Stomach (tissue), 19 donors: ENCODE measurements at places on chromosomes 7 and 10. TPM values are rescaled to one million over a fixed set of nuclear protein-coding genes. Genes with fewer than 3 reads are reported as not detected.
A peak's percentile ranks its signal among the peaks of the same experiment; 100 is the strongest.

CYP2W1 gene
- not detected for total RNA-seq

GHRHR gene
- not detected for total RNA-seq

NPTX2 gene
- 1.4 TPM for total RNA-seq

GCK gene
- not detected for total RNA-seq

CALN1 gene
- total RNA-seq: 51.9 TPM

PI4K2A gene
- 13.6 TPM for total RNA-seq

HOXA5 gene
- 53.1 TPM for total RNA-seq

IGFBP1 gene
- total RNA-seq: not detected

DUS4L gene
- total RNA-seq: 10.3 TPM

DNA sequence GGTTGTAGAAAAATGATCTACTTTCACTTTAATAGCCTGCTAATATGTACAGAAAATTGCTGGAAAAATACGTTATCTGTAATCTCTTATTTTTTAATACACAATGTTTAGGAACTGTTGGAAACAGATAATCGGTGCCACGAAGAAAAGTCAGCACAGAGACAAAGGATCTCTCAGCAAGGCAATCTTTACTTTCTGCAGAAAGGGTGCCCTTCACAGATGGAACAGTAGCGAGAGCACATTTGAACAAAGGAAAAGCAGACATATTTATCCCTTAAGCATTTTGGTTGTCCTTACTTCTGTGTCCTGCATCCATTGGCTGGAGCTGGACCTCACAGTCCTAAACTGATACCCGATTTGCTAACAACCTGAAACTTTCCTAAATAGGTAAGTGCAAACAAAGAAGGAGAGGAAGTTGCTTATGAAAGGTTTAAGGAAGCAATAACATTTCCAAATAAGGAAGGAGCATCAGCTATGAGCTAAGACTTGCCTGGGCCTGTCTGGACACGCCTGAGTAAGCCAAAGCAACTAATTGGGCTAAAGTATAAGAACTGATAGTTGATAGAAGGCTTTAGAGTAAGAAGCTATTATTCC is 640.0 kb downstream of the SH2D4B start:
- no peak overlapping the region for H3K27ac ChIP-seq
- H3K4me3 ChIP-seq: no peak overlapping the region
- H3K4me1 ChIP-seq: no peaks in the 10 kb centered on the region
- DNase-seq: no peak

GRCh38 chr10:80173466-80173865 is 31.9 kb downstream of the ANXA11 start:
- peak overlapping the region; percentile 61 for H3K27ac ChIP-seq
- peaks cover 54% of the 10 kb centered on the region for H3K4me1 ChIP-seq
- no peaks in the 10 kb centered on the region for H3K27me3 ChIP-seq
- H3K4me3 ChIP-seq: no peak overlapping the region
- H3K36me3 ChIP-seq: peaks cover 43% of the 10 kb centered on the region
- no peak for DNase-seq

GRCh38 chr10:1754506-1755153 is 17.3 kb upstream of the ADARB2 start:
- no peak overlapping the region for H3K27ac ChIP-seq
- H3K4me3 ChIP-seq: no peak overlapping the region
- H3K27me3 ChIP-seq: peaks cover 12% of the 10 kb centered on the region
- H3K36me3 ChIP-seq: no peaks in the 10 kb centered on the region

DNA sequence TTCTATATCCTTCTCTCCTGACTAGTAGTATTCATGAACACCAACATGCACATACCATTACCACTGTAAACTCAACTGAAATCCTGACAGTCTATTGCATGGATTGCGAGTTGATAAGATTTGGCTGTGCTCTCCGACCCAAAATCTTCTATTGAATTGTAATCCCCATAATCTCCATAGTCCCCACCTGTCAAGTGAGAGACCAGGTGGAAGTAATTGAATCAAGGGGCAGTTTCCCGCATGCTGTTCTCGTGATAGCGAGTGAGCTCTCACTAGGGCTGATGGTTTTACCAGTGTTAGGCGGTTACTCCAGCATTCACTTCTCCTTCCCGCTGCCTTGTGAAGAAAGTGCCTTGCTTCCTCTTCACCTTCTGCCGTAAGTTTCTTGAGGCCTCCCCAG is 261.8 kb downstream of the PHF14 start:
- no peaks in the 10 kb centered on the region for H3K27me3 ChIP-seq
- no peak overlapping the region for H3K27ac ChIP-seq
- peaks cover 25% of the 10 kb centered on the region for H3K4me1 ChIP-seq
- no peak overlapping the region for H3K4me3 ChIP-seq
- H3K36me3 ChIP-seq: no peaks in the 10 kb centered on the region
- DNase-seq: no peak

DNA sequence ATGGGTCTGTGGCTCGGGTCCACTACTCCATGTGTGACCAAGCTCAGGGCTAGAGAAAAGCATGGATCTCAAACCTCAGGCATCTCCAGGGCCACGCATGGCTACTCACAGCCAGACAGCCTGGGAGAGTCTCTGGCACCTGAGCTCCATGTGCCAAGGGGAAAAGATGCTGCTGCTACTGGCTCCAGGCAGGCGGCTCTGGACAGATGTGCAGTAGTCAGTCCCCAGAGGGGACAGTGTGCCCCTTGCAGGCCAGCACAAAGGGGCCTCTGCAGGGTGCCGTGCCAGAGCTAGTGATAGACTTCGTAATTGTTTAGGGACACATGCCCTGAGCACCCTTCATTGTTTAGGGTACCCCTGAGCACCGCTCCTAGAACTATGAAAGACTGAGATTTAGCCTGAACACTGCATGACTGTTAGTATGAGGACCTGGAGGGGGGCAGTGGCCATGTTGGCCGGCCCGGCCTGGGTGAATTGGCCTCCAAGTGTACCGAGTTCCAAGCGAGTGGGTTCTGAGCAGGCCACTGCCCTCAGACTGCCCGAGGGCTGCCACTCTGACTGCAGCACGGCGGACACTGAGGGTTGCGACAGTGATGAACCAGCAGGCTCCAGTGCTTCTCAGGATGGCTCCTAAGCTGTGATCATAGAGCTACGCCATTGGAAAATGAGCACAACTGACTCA is 80.7 kb downstream of the TCERG1L start:
- no peaks in the 10 kb centered on the region for H3K36me3 ChIP-seq
- no peak overlapping the region for H3K4me3 ChIP-seq
- H3K4me1 ChIP-seq: no peaks in the 10 kb centered on the region
- no peak overlapping the region for H3K27ac ChIP-seq
- no peak for DNase-seq
- H3K27me3 ChIP-seq: no peaks in the 10 kb centered on the region

GRCh38 chr7:158445421-158446175 is 142.0 kb downstream of the PTPRN2 start:
- H3K4me3 ChIP-seq: no peak overlapping the region
- no peak for DNase-seq
- no peak overlapping the region for H3K27ac ChIP-seq
- H3K4me1 ChIP-seq: peaks cover 6% of the 10 kb centered on the region

- H3K36me3 ChIP-seq: peaks cover 45% of the 10 kb centered on the region
- peak overlapping the region; percentile 82 for H3K27ac ChIP-seq
- H3K27me3 ChIP-seq: no peaks in the 10 kb centered on the region
- peaks cover 12% of the 10 kb centered on the region for H3K4me1 ChIP-seq
Observed at GRCh38 chr7:74379938-74380337, 73.8 kb upstream of the GTF2IRD1 start.

GRCh38 chr10:571688-572451 is 117.6 kb downstream of the DIP2C start:
- H3K4me1 ChIP-seq: peaks cover 48% of the 10 kb centered on the region
- no peak overlapping the region for H3K4me3 ChIP-seq
- no peak for DNase-seq
- no peaks in the 10 kb centered on the region for H3K27me3 ChIP-seq

- no peaks in the 10 kb centered on the region for H3K27me3 ChIP-seq
- no peak overlapping the region for H3K27ac ChIP-seq
- H3K4me3 ChIP-seq: no peak overlapping the region
- H3K36me3 ChIP-seq: no peaks in the 10 kb centered on the region
Observed at GRCh38 chr10:76651154-76651553, 986.5 kb downstream of the KCNMA1 start.

DNA sequence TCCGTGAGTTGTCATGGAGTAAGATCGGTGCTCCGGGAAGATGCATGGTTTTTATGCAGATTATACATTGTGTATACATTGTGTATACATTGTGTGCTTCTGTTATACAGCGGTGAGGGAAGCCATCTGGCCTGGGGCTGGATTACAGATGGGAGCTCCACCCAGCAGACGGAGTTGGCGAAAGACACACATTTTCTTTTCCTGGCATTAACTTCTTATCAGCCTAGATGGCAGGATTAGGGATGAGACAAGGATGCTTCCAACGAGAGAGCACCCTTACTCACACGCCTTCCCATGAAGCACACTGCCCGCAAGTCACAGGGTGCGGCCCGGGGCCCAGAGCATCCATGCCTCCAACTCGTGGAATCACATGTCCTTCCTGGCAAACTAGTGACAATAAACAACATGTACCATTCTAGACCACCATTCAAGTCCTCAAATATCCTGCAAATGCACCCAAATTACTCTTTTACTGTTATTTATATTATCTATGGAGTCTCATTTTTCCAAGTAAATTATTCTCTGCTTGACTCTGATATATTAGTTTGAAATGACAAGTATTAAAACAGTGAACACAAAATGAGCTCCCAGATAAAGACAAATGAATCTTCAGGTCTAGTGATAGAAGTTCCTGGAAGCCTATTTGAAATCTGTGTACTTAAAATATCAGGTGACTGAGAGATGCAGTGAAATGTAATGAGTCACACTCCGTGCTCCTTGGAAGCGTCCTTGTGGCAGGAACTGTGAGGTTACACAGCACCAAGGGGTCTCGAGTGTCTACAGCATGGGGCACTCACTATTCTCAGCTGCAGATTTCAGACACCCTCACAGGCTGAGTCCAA is 29.8 kb upstream of the PPP2R2D start:
- no peak for DNase-seq
- no peak overlapping the region for H3K4me3 ChIP-seq
- no peak overlapping the region for H3K27ac ChIP-seq
- H3K36me3 ChIP-seq: no peaks in the 10 kb centered on the region

DNA sequence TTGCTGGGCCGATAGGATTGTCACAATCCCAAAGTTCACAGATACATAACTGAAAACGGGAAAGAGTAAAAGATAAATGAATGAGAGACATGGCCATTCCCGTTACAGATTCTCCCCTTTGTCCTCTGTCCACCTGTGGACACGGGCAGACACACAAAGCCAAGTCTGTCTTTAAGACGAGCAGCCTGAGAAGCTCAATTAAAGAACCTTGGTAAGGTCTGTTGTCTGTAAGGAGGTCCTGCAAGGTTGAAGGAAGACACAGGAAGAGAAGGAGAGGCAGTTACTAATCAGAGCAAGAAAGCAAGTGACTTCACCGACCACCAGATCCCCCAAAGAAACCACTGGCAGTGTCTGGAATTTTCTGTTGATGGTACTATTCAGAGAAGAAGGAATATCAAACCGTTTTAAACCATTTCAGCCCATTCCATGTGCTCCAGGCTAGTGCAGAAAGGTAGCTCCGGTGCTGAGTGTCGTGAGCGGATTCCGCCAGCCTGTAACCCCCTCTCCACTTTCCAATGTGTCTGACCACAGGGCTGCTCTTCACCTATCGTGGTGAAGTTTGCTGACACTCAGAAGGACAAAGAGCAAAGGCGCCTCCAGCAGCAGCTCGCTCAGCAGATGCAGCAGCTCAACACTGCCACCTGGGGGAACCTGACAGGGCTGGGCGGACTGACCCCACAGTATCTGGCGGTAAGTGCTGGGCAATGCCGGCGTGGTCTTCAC is 252.6 kb downstream of the CELF2 start:
- H3K36me3 ChIP-seq: no peaks in the 10 kb centered on the region
- H3K4me1 ChIP-seq: no peaks in the 10 kb centered on the region
- H3K27me3 ChIP-seq: no peaks in the 10 kb centered on the region
- DNase-seq: peak; percentile 92
- H3K4me3 ChIP-seq: no peak overlapping the region
- no peak overlapping the region for H3K27ac ChIP-seq

DNA sequence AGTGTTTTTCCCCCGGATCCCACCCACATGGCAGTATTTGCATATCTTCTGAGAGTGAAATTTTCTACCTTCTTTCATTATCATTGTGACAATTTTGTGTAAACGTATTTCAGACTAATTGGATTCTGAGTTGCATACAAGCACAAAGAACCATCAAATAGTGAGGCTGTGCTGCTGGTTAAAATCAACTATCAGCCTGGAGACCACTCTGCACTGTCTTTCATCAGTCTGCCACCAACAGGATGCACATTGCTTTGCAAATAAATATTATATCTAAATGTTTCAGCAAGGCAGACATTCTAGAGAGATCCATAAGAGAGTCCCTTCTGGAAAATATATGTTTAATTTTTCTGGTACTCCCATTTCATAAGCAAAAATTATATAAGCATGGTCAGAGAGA is 851.8 kb downstream of the XPNPEP1 start:
- H3K36me3 ChIP-seq: no peaks in the 10 kb centered on the region
- H3K4me3 ChIP-seq: no peak overlapping the region
- no peaks in the 10 kb centered on the region for H3K27me3 ChIP-seq
- no peak overlapping the region for H3K27ac ChIP-seq

GRCh38 chr10:75187961-75188426 is 22.6 kb upstream of the VDAC2 start:
- H3K4me3 ChIP-seq: no peak overlapping the region
- H3K27me3 ChIP-seq: no peaks in the 10 kb centered on the region
- peak; percentile 88 for DNase-seq

- H3K4me1 ChIP-seq: no peaks in the 10 kb centered on the region
- no peaks in the 10 kb centered on the region for H3K36me3 ChIP-seq
- H3K27ac ChIP-seq: no peak overlapping the region
- H3K4me3 ChIP-seq: no peak overlapping the region
- H3K27me3 ChIP-seq: no peaks in the 10 kb centered on the region
Observed at GRCh38 chr10:29370097-29371092, 81.5 kb downstream of the LYZL1 start.

DNA sequence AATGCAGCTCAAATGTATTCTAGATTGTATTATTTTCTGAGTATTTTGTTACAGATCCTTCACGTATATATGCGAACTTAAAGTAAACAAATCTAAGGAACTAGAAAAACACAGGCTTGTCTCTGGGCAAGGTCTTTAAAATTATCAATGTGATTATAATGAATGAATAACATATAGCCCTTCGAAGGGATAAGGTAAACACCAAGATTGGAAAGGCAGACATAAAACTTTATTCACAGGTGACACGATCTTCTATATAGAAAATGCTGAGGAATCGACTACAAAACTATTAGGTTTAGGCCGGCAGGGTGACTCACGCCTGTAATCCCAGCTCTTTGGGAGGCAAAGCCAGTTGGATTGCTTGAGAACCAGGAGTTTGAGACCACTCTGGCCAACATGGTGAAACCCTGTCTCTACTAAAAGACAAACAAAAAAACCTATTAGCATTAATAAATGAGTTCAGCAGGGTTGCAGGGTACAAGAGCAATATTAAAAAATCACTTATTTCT is 80.4 kb downstream of the CNNM2 start:
- no peak overlapping the region for H3K4me3 ChIP-seq
- no peaks in the 10 kb centered on the region for H3K36me3 ChIP-seq
- H3K27me3 ChIP-seq: no peaks in the 10 kb centered on the region
- no peak overlapping the region for H3K27ac ChIP-seq
- no peaks in the 10 kb centered on the region for H3K4me1 ChIP-seq
